ENCODE measurements at places on chromosomes 12 and 14.

DNA sequence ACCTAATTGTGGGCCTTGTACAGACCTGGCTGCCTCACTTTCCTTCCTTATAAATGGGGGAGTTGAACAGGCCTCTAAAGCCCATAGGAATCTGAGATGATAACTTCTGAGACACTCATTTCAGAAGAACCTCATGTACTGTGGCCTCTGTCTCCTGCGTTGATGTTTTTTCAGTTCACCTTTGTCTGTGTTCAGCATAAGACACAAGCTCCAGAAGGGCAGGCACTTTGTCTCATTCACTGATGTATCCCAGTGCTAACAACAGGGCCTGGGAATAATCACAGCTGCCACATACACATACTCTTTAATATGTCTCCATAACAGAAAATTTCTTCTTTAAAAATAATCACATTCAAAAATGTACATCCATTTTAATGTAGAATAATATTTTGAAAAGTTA lies 3.3 kb downstream of the FGD6 start:
- no peak for DNase-seq

DNA sequence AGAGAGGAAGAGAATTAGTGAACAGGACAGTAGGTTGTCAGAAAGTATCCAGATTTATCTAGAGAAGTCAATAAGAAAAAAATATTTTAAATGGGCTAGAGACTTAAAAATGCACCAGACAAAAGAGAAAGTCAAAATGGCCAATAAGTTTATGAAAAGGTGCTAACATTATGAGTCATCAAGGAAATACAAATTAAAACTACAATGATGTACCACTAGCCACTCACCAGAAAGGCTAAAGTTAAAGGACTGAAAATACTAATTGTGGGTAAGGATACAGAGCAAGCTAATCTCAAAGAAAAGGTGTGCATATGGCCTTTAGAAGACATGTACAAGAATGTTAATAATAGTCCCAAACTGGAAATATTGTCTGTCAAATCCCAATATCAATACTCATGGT lies 37.7 kb downstream of the C12orf50 start:
- DNase-seq: no peak

GRCh38 chr14:102939820-102940561 lies 17.5 kb downstream of the AMN start:
- DNase-seq: no peak

DNA sequence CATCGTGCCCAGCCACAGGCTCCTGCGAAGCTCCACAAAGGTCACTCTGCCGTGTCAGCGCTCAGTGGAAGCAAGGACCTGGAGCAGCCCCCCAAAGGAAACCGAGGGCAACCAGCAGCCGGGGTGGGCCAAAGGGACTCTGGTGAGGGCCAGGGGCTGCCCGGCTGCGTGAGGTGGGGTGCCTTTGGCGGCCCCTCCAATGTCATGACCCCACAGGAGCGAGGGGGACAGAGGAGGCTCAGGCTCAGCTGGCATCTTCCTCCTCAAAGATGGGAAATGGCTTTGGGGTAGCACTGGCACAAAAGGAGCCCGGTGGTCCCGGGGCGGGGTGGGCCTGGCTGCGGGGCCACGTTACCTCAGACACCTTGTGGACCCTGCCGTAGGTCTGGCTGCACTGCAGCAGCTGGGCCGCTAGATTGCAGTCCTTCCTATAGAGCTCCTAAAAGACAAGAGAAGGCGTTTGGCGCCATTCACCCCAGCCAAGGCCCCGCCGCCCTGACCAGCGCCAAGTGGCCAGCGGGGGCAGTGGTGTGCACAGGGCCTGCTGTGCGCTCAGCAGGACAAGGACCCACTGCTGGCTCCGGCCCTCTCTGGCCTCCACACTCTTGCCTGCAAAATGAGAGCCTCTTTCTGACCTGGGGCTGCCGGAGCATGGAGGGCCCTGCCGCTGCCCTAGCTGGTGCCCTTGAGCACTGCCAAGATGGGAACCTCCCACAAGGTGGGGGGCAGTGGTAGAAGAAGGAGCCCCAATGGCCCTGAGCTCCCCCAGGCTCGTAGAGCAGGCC lies 46.9 kb downstream of the BEGAIN start:
- no peak for DNase-seq

- no peak for DNase-seq
Observed at GRCh38 chr14:69468949-69469348, 15.6 kb upstream of the PLEKHD1 start.

DNA sequence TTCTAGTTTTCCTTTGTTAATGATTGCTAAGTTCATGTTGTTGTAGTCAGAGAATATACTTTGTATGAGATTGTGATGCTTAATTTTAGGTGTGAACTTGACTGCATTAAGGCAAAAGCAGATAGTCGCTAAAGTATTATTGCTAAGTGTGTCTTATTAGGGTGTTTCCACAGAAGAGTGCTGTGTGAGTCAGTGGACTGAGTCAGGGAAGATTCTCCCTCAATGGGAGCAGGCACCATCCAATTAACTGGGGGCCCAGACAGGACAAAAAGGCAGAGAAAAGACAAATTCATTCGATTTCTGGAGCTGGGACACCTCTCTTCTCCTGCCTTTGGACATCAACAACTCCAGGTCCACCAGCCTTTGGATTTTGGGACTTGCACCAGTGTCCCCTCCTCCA lies 48.5 kb downstream of the BAZ1A start:
- no peak for DNase-seq

DNA sequence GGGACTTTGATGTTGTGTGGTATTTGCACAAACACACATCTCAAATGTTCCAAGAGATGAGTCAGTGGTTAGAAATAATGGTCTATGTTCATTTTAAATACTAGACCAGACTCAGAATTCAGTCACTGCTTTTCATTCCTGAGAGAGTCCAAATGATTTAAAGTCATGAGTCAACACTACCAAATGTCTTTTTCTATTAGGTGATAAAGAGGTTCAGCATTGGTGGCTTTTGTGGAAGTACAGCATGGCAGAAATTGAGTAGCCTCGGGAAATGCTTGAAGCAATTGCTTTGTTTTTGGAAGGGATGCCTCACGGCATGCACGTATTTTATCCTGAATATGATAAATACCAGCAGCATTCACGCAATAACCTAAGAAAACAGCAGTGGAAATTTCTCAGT lies 115.7 kb downstream of the DIO2 start:
- DNase-seq: no peak

- DNase-seq: no peak
Observed at GRCh38 chr14:29461101-29461500, 466.5 kb downstream of the PRKD1 start.

- no peak for DNase-seq
Observed at GRCh38 chr14:104395941-104396681, 183.5 kb upstream of the C14orf180 start.

- DNase-seq: no peak
Observed at GRCh38 chr14:94038510-94038909, 12.4 kb downstream of the OTUB2 start.

- DNase-seq: no peak
Observed at GRCh38 chr12:90038289-90038688, 329.7 kb upstream of the ATP2B1 start.

- no peak for DNase-seq
Observed at GRCh38 chr12:30888241-30888640, 38.3 kb upstream of the TSPAN11 start.

- DNase-seq: no peak
Observed at GRCh38 chr14:78297858-78298257, 127.7 kb downstream of the NRXN3 start.

- no peak for DNase-seq
Observed at GRCh38 chr14:67516676-67517075, 16.4 kb upstream of the PLEKHH1 start.

DNA sequence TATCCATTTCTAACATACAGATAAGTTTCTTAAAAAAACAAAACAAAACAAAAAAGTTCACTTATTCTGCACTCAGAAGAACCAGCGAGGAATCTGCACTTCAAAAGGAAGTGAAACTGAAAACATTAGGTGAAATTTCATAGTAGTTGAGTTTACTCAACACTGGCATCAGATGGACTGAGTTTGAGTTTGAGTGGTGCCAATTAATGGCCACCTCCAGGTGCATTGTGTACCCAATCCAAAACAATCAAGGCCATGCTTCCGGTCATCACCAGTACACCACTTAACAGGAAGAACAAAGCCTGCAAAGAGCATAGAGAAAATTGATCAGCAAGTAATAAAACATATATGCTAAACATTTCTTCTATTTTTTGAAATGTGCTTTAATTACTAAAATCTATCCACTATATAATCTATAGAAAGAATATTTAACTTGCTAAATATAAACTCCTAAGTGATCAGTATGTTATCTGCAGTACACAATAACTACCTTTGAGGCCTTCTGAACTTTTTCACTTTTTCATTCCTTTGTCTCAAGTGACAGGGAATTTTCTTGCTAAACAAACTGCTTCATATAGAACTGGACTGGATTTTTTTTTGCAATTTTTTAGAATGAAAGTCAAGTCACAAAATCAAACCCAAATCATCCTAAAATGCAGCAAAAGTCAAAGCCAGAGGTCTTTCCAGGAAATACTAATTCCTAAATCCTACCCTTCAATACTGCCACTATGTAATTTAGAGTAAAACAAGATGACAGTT lies 11.5 kb downstream of the SLC38A2 start:
- no peak for DNase-seq

DNA sequence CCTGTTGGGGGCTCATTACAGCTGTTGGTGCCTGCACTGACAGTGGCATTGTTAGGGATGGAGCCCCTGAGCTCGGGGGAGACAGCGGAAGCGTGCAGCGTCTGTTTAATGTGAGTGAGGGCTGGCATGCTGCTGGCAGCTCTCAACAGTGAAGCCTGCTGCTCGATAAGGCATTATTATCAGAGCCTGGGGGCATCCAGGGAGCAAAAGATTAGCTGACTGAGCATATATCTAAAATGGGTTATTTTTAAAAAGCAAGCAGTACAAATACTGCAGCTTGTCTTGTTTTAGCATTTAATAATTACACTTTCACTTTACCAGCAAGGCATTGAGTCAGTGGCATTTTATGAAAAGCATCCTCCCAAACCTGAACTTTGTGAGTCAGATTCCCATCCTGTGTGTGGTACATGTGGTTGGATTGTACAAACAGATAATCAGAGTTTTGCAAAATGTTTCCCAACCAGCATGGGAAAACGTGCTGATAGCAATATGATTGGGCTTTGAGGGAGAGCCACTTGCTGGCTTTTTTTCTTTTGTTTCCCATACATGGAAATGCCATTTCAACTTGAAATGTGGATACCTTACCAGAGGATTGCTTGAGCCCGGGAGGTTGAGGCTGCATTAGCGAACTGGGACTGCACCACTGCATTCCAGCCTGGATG lies 150.8 kb downstream of the PRKCH start:
- DNase-seq: peak; percentile 66

All from CD4-positive, alpha-beta memory T cell (primary cell).